Stimulated activated CD8-positive, alpha-beta memory T cell treated with anti-CD3 and anti-CD28 coated beads, Interleukin-2, amount 100 ng/mL, for 1 hour (primary cell): ENCODE measurements at places on chromosomes 13 and 19.

GRCh38 chr19:50147462-50148423, 15.3 kb downstream of the IZUMO2 start:
- DNase-seq, result peak; percentile 29

DNA sequence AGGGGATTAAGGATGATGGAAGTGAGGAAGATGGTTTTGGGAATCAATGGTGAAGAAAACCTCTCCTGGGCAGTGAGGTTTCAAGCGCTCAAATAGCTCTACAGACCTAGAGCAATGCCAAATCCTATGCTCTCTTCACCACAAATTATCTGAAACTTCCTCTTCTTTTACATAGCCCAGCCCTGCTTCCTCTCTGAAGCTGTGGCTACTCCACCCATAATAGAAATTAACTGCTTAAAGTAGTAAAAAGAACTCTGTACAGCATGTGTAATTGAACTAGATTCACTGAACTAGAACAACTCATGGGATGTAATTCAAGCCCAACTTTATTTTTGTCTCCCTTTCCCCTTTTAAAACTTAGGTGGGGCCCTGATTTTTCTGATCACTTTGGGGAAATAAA, 20.4 kb upstream of the IFT88 start:
- DNase-seq, result no peak

DNA sequence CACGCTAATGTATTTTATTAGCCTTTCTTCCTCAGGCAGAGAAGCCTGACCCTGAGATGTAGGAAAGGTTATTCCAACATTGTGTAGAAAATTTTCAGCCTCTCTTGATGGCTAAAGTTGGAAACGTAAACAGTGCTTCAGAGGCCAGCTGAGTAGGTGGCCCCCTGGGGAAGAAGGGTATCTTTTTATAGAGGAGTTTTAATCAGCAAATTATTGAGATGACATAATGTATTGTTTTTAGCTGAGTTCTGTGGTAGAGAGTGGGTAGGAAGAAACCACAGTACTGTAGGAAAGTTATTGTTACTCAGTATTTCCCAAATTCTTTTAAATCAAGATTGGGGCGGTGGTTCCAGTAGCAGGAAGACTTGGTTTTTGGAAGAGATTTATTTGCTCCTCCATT, 268.8 kb downstream of the DLEU7 start:
- no peak for DNase-seq

GRCh38 chr19:6220385-6221191, 59.2 kb downstream of the MLLT1 start:
- DNase-seq, result no peak

- DNase-seq, result no peak
Observed at GRCh38 chr19:40279761-40280607, 5.2 kb downstream of the AKT2 start.

GRCh38 chr13:77833331-77833863, 85.2 kb downstream of the EDNRB start:
- no peak for DNase-seq

DNA sequence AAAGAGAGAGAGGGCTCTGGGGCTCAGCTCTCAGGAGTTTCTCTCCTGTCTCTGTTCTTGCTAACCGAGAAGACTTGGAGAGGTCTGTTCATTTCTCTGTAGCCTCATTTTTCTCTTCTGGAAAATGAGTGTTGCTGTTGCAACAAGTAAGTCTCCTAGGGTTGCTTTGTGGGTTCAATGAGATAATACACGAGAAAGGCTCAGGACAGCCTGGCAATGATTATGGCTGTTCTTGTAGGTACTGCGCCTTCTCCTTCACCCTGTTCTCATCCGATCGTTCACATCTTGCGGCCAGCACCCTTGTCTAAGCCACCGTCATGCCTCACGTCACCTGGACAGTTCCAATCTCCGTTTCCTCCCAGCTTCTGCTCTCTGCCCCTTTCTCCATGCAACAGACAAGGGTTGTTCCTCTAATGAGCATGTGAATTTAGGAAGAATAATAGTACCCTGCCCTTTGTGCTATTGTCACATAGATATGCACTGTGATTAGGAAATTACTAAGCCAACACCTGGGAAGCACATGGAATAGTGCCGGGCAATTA, 4.2 kb downstream of the C5AR1 start:
- DNase-seq, result no peak

DNA sequence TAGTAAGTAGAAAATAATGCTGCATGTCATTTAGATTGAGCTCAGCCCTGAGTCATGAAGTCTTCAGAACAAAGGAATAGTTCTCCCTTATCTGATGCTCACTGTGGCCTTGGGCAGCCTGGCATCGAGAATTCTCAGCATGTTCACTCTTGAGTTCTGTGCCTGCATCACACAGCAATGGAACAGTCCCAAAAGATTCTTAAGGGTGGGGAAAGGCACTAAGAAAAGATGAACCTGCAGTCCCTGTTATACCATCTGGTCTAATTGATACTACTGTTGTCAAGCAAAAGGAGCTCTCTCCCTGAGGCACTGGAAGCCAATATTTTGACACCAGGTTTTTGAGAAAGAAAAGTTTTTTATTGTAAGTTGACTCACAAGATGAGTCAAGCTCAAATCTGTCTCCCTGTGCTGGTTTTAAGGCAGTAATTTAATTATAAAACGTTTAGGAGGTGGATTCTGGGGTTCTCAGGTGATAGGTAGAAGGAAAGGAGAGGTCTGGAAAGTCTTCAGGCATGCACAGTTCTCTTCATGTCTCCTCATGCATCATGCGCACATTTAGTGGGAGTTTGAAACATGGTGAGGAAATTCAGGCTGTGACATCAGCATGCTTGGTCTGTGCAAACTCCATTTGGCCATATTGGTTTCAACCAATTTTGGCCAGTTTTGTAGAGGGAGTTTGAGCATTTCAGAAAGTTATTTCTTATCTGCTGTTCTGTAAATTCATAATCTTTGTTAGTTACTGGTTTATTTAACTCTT, 38.1 kb upstream of the ZNF766 start:
- DNase-seq, result no peak

- DNase-seq, result no peak
Observed at GRCh38 chr19:6292006-6292405, 12.2 kb upstream of the MLLT1 start.

DNA sequence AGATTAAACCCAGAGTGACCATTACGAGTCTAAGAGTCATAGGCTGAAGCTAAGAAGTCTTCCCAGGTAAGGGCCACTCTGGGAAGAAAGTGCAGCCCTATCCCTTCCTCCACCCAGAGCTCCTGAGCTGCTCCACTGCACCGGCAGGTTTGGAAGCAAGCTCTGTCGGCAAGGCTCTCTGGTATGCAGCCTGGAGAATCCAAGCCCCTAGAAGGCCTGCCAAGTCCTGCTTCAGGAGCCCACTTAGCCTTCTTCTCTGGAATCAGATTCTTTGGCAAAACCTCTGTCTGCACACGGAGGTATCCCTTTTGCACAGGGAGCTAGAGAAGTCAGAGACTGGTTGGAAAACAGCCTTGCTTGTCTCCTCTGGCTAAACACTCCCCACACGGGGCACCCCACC, 58.5 kb downstream of the CEBPG start:
- DNase-seq, result no peak

DNA sequence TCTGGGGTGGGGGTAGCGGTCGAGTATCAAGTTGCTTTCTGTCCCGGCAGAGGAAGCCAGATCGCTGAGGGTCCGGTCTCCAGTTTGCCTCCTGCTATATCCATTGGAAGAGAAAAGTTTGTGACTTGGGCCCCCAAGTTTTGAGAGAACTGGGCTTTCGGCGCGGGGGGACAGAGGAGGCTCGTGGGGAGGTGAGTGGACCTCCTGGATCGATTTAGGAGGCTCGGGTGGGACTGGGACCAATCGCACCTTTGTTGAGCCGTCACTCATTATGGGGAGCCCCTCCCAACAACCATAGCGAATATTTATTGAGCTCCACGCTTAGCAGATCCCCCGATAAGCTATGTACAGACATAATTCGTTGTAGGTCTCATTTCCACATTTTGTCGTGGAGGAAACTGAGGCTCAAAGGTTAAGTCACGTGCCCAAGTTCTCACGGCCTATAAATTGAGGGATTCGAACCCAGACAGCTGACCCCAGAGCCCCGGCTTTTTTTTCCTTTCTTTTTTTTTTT, 909 bp downstream of the RFXANK start:
- DNase-seq, result no peak

DNA sequence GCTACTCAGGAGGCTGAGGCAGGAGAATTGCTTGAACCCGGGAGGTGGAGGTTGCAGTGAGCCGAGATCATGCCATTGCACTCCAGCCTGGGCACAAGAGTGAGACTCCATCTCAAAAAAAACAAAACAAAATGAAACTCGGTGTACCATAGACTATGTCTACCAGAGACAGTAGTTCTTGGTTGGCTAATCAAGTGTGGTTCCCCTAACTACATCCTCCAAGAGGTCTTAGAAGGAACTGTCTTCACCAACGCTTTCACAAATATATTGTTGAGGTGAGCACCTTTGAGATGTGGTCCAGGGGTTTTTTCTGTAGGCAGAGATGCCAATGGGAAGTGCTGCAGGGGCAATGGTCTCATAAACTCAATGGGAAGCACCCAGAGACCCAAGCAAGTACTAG, 48.0 kb downstream of the RFC3 start:
- no peak for DNase-seq

DNA sequence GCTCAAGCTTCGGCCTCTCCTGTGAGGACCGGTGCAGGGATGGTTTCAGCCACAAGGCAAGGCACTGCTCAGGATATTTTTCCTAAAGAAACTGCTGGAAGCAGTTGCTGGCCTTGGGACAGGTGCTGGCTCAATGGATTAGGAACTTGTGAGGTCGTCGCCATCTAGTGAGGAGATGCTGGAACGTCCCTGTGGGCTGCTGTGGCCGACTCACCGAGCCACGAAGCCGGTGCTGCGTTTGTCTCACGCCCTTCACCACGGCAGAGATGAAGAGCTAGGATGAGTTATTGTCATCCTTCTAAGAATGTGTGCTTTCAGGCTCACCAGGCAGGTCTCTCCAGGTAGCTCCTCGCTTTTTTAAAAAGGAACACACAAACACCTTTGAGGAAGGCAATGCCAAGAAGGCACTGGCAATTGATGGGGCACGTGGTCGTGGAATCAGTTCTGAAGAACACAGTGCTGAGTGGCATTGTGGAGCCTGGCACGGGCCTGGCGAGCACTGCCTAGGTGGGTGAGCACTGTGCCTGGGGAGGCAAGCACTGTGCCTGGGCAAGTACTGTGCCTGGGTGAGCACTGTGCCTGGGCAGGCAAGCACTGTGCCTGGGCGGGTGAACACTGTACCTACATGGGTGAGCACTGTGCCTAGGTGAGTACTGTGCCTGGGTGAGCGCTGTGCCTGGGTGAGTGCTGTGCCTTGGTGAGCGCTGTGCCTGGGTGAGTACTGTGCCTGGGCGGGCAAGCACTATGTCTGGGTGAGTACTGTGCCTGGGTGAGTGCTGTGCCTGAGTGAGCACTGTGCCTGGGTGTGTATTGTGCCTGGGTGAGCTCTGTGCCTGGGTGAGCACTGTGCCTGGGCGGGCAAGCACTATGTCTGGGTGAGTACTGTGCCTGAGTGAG, 140.4 kb downstream of the TEX29 start:
- no peak for DNase-seq

DNA sequence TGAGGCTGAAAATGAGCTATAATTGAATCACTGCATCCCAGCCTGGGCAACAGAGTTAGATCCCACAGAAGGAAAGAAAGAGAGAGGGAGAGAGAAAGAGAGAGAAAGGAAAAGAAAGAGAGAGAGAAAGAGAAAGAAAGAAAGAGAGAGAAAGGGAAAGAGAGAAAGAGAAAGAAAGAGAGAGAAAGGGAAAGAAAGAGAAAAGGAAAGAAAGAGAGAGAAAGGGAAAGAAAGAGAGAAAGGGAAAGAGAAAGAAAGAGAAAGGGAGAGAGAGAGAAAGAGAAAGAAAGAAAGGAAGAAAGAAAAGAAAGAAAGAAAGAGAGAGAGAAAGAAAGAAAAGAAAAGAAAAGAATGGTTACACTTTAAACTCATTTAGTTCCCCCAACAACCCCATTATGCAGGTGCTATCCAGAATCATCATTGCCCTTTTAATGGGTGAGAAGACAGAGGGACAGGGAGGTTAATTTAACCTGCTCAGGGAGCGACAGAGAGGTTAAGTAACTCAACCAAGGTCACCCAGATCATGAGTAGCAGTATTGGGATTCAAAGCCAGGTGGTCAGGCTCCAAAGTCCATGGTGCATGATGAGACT, 10.2 kb upstream of the DPP9 start:
- no peak for DNase-seq

GRCh38 chr19:41588497-41589209, 12.7 kb downstream of the CEACAM21 start:
- DNase-seq, result no peak

DNA sequence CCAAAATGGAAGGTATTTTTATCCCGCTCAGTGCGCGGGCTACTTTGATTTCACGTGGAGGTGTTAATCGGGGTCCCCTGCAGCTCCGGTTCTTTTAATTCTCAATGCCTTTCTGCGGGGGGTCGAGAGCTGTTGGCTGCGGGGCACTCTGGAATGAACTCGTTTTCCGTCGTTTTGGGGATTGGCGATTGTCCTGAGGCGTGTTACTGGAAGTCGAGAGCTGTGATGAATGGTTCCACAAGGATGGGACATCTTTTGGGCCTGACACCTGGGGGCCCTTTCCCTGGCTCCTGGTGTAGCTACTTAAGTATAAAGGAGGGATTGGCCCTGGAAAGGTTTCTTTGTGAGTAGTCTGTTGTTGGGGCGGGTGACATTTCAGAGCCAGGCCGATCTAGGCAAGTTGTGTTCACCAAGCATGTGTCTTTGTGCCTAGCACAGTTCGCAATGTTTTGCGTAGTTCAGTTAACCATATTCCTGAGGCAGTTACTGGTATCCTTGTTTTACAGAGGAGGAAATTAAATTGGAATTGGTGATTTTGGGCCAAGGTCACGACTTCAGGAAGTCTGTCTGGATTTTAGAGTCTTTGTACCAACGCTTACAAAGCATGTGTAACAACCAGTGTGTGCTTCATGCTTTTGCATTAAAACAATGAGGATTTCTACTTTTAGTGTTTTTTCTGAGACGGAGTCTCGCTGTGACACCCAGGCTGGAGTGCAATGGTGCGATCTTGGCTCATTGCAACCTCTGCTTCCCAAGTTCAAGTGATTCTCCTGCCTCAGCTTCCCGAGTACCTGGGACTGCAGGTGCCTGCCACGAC, 846 bp downstream of the RPL13A start:
- no peak for DNase-seq

DNA sequence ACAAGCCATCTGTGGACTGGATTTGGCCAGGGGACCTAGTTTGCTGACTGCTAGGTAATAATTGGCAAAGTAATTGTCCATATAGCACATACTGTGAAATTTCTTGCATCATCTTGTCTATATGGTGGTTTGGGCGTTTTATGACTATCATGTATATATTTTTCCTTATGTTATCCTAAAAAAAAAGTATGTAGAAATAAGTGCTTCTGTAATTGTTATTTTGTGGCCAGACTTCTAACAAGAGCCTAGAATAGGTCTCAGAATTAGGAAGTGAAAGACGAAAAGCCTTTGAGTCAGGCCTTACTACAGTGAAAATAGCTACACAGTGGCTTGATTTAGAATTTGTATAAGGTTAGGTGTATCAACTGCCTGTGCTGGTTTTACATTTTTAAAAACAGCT, 4.2 kb downstream of the FNDC3A start:
- DNase-seq, result no peak

- no peak for DNase-seq
Observed at GRCh38 chr13:25768838-25769237, 283.0 kb downstream of the SHISA2 start.

GRCh38 chr13:45086484-45086883, 33.8 kb upstream of the GTF2F2 start:
- DNase-seq, result no peak

GRCh38 chr19:18704971-18705370, 21.5 kb downstream of the CRTC1 start:
- DNase-seq, result no peak
